ENCODE measurements at places on chromosomes 11 and 22.

DNA sequence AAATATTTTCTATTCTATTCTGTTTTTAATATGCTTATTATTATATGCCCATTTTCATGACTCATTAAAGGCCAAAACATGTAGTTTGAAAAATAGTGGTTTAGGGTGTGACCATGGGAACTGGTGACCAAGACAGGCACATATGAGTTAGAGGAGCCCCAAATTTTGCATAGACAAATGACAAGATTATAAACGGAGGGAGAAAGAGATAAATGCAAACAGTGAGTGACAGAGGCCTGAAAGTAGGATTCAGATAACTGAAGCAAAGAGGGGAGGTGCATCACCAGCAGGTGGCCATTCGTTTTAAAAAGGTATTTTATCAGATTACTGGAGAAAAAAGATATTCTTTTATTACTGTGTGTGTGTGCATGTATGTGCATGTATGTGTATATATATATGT is 391.5 kb upstream of the CHORDC1 start:
- no peak for DNase-seq

DNA sequence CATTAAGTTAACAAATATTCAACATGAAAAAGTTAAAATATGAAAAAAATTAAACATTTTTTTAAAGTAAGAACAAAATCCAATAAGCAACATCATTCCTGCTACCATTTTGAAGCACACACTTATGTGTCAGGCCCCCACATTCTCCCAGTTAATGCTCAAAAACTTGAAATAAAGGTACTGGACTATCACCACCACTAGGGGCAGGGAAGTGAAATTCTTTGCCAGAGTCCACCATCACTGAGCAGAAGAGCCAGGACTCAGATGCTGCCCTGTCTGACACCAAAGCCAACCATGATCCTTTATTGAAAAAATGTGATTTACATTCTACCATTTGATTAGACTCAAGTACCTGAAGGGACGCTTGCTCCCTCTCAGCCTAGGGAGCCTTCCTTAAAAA is 39.1 kb downstream of the PITPNB start:
- DNase-seq: peak; percentile 53

DNA sequence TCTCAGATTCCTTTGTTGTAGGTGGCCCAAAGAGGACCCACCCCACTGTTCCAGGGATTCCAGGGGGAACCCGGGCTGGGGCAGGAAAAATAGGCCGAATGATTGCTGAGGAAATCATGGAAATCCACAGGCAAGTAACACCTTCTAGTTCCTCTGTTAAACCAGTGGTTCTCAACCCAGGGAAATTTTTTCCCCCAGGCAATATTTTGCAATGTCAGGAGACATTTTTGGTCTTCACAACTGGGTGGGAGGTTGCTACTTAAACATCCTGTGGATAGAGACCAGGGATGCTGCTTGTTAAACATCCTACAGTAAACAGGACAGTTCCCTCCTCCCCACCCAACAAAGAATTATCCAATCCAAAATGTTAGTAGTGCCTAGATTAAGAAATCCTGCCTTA is 84.7 kb downstream of the BTBD10 start:
- no peak for DNase-seq

DNA sequence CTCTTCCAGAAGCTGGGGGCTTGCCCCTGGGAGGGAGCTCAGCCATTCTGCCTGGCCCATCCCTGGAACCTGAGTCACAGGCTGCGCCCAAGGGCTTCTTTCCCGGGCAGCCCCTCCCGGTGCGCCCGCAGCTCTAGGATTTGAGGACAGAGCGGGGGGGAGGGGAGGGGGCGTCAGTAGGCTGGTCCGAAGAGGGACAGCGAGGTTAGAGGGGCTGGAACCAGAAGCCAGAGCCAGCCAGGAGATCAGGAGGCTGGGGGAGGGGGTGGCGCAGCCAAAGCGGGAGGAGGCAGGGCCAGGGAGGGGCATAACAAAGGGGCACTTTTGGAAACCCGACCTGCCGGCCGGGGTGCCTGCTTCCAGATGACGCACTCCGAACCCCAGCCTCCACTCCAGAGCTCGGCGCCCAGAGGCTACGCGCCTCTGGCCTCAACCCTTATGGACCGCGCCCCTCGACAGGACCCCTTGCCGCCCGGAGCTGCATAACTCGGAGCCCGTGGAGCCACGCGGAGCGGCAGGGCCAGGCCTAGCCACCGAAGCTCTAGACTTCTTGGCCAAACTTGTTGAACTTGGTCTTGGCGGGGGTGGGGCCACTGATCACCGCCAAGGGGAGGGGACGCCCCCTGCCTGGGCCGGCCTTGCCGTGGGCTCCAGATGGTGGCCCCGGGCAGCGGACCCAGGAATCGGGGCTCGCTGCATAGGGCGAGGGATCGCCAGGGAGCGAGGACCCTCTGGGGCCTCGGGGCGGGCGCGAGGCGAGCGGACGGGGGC is 744 bp downstream of the PACSIN3 start:
- no peak for DNase-seq

GRCh38 chr22:42651134-42651533 is 1.9 kb upstream of the CYB5R3 start:
- DNase-seq: no peak

DNA sequence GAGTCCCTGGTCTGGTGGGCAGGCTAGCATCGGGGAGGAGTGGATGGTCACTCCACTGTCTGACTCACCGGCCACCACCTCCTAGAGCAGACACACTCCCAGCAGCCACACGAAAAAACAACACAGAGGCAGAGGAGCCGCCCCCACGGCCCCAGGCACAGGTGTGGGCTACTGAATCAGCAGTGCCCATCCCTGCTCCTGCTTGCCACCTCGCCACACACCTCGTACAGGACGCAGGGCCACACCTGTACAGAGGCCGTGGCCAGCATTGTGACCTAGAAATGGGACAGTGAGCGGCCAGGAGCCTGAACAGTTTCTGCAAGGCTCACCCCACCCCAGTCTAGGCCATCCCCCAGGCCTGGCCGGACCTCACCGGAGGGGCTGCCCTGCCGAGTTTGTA is 14.0 kb downstream of the TRIM29 start:
- DNase-seq: no peak

DNA sequence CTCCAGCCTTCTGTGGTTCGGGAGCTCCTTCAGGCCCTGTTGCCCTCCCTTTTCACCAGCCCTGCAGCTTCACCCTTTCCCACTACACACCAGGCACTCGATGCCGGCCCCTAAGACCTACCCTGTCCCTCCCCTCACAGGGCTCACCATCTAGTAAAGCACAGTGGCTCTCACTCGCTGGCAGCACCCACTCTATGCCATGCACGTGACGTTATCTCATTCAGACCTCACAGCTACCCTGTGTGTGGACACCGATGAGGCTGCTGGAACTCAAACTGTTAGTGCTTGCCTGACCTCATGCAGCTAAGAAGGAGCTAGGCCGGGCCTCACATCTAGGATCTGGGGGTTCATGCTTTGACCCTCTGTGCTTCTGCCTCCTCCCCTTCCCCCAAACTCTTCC is 45.5 kb downstream of the SCN3B start:
- no peak for DNase-seq

GRCh38 chr11:2482745-2483144 is 37.9 kb downstream of the KCNQ1 start:
- DNase-seq: no peak

DNA sequence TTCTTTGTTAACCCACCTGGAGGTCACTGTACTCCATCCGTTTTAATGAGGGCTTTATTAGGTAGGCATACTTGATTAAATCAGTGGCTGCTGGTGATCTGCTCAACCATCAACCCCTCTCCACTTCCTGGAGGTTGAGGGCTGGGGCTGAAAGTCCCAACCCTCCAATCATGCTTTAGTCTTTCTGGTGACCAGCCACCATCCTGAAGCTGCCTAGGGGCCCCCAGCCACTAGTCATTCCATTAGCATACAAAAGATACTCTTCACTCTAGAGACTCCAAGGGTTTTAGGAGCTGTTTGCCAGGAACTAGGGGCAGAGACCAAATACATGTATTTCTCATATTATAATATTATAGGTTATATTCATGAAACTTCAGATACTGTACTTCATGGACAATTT is 13.5 kb downstream of the DNAJC24 start:
- no peak for DNase-seq

- no peak for DNase-seq
Measured at GRCh38 chr22:38967451-38968450, 10.3 kb downstream of the APOBEC3A start.

- no peak for DNase-seq
Measured at GRCh38 chr11:69656536-69657455, 15.8 kb downstream of the CCND1 start.

DNA sequence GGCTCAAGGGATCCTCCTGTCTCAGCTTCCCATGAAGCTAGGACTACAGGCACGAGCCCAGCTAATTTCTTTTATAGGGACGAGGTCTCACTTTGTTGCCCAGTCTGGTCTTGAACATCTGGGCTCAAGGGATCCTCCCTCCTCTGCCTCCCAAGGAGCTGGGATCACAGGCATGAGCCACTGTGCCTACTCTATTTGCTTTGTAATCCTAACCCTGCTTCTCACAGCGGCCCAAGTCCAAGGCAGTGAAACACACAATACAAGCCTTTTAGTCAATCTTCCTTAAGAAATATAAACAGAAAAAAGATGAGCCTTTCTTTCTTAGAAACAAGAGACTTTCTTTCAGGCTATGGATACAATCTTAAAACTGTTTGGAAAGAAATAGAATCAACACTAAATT is 115.2 kb upstream of the SORL1-AS1 start:
- DNase-seq: no peak

DNA sequence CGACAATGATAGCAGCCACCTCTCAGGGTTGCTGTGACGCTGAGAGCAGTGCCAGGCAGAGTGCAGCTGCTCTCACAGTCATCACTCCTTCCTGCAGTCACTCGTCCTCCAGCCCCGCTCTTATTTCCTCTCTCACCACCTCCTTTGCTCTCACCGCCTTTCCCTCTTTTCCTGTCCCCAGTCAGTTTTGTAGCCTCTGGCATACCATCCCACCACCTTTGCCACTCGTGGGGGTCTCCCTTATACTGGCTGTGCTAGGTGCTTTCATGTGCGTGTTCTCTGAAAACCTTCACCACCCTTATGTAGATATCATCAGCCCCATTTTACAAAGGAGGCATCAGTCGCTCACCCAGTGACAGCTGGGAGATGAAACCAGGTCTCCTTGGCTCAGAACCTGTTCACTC is 19.3 kb upstream of the ST3GAL4 start:
- no peak for DNase-seq

GRCh38 chr11:358129-358800 is 11.0 kb upstream of the B4GALNT4 start:
- no peak for DNase-seq

DNA sequence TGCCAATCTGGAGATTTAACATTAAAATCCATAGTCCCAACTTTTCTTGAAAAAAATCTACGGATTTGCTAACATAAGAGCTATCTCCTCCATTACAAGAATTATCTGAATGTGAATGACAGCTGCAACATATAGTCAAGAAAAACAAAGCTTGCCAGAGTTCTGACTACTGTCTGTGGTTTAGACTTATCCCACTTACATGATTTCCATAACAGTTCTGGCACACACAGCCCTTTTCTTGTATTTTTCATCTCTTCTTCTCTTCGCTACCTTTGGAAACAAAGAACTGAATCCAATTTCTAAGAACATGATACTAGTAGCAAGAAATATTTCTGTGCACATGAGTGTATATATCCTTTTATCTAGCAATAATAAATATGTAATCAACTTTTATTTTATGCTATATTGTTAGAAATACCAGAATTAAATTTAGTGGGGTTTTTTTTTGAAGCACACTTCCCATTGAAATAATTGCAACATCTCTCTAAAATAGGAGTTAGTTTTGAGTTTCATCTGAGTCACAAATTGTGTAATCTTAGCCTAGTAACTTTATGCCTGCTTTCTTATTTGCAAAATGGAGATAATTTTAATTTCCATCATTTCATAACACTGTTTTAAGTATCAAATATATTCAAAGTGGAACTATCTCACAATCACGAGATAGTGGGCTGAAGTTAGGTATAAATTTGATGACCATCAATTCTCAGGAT is 1217.6 kb downstream of the JRKL start:
- DNase-seq: no peak

- DNase-seq: no peak
Measured at GRCh38 chr22:29004647-29005371, 56.8 kb downstream of the C22orf31 start.

DNA sequence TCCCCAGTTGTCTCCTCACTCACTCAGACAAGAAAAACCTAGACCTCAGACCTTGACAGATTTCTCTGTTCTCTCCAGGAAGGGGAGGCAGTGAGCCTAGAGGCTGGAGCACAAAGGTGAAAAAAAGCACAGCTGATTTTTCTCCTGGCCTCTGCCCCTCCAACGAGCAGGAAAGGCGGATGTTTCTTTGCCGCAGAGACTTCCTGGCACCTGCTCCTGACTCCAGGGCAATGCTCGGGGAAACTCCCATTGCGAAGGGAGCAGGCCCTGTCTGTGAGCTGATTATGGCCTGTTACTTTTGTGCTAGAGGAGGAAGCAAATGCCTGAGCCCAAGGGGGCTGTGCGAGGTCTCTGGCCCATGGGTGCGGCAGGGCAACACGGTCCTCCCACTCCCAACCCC is 25.4 kb downstream of the MS4A10 start:
- DNase-seq: no peak

- peak; percentile 73 for DNase-seq
Measured at GRCh38 chr22:42299586-42300258, 29.3 kb upstream of the TCF20 start.

GRCh38 chr11:111176603-111177002 is 68.9 kb upstream of the POU2AF2 start:
- peak; percentile 52 for DNase-seq

DNA sequence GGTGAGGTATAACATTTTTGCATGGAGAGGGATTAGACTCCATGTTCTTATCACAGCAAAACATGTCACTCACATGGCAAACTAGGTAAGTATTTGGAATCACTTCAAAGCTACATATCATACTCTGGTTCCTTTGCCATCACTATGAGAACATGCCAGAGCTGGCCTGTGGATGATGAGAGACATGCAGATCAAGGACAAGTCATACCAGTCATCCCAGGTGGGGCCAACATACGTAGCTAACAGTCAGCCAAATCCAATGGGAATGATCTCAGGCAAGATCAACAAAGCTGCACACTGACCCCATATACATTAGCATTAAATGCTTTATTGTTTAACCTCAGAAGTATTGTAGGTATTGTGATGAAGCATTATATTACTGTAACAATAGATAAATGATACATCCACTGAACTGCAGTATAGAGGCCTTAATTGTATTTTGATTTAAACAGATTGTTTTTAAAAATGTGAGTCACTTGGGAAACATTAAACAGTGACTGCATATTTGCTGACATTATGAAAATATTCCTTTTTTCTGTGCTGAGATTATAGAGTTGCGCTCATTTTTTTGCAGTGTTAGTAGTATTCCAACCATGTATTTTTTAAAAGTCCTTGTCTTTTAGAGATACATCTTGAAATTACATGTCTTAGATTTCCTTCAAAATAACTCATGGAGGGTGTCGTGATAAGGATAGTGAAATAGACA is 37.3 kb upstream of the ARL14EP start:
- DNase-seq: no peak

DNA sequence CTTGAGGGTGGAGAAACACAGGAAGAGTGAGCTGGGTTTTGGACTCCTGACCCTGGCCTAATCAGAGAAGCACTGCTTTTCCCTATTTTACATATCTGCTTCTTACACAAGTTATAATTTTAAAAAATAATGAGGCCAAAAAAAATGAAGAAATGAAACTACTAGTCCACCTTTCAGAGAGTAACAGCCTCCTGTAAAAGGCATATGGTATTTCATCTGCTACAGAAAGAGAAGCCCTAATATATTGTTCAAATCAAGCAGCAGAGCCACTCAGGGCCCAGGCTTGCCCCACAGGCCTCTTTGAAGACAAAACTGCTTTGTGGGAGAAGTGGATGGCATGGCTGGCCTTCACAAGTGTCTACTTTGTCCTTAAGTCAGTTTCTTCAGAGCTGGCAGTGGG is 10.0 kb downstream of the DIXDC1 start:
- peak; percentile 13 for DNase-seq
